ENCODE measurements at places on chromosomes 7 and 10.
A peak's percentile ranks its signal among the peaks of the same experiment; 100 is the strongest.

- peak; percentile 26 for DNase-seq
These were observed 5.6 kb upstream of the ZNF518A start for GRCh38 chr10:96124230-96125141.

DNA sequence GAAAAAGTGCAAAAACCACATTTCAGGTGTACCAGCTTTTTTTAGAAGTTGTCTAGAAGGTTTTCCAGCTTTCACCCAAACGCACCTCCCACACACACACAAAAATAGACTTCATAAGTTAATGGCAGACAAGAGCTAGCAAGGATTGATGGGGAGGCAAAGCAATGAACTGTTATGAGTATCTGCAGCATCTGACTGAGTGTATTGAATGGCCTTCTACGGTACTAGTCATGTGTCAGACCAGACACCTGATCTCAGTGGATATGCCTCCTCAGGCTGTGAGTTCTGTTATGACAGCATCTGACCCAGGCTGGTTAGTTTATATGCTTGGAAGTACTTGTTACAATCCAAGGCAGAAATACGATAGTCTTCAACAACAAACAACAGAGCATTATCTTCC is 406.1 kb upstream of the AUTS2 start:
- DNase-seq = no peak

- no peak for DNase-seq
These were observed 76.0 kb upstream of the RET start for GRCh38 chr10:43000651-43001426.

GRCh38 chr10:132517951-132518521 is 19.6 kb upstream of the INPP5A start:
- DNase-seq = no peak

DNA sequence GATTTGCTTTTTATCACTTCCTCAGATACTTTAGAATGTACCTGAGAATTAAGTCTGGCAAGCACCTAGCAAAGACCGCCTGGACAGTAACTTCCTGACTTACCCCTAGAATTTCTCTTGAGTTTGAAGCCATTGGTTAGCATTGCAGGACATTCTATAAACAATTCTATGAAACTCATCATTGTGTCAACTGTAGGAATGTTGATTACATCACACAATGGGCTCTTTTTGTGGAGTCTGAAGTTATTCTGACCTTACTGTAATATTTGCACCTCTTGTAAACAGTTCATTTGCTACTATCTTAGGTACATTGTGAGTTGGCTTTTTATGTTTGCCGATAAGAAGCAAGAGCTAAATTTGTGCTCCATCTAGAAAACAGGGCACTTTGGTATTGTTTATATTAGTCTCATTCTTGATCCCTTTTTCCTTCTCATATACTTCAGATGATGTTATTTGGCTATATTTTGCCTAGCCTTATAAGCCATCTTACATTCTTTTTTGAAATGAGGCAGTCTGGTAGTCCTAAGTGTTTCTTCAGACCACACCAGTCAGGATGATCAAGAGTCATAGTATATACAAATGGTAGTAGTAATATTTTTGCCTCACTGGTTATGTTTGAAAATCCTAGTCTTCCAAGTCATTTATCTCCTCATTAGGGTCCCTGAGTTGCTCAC is 52.4 kb downstream of the CASD1 start:
- DNase-seq = no peak

DNA sequence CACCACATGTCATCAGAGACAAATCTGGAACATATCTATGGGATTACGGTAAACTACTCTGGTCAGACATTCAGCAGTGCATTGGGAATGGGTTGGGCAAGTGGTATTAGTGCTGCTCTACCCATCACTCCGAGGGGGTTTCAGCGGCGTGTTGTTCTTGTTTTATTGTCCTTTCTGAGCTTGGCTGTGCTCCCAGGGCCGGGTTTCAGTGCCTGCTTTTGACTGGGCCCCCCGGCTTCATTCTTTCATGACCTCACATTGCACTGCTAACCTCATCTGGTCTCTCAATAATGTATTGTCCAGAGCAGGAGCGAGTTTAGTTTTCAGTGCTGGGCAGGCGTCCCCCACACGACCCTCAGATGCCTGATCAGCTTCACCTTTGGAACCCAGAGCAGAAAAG is 364.6 kb downstream of the PAXIP1 start:
- no peak for DNase-seq

DNA sequence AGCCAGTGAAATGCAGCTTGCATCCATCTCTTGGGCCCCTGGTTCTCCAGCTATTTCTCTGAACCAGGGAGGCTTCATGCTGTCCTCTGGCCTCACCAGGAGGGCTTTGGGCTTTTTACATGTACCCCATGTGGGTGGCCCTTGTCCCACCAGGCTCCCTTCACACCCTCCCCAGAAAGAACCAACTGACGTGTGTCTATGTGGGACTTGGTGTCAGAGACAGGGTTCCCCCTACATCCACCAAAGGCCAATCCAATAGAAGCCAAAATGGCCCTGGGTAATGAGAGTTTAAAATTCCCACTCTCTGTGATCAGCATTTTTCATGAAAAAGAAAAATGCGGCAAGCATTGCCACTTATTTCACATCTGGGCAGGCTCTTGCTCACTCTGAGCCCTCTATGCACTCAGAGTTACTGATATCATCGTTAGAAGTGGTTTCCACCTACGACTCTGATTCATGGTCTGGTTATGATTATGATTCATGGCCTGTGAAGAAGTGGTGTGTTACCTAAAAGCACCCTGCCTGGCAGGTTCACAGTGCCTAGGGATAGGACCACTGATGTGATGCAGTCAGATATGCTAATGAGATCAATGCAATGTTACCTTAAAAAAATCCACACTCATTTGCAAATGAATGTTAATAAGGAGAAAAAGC is 133.5 kb downstream of the BUB3 start:
- peak; percentile 53 for DNase-seq

GRCh38 chr10:63304146-63304545 is 161.6 kb downstream of the JMJD1C start:
- DNase-seq = no peak

DNA sequence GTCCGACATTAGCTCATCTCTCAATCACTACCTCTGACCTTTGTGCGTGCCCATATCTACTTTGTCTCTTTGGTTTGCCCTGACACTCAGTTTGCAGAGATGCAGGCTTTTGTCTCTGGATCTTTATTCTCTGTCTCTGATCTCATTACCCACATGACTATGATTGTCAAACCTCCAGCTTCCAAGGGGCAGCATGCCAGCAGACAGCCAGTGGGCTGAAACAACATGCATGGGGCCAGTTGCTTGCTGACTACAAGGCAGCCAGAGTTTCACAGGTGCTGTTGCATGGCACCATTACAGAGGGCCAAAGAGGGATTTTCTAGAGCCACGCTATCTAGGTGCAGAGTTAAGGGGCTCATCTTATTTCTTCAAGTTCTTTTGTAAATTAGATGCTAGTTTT is 146.2 kb downstream of the SPAG6 start:
- no peak for DNase-seq

DNA sequence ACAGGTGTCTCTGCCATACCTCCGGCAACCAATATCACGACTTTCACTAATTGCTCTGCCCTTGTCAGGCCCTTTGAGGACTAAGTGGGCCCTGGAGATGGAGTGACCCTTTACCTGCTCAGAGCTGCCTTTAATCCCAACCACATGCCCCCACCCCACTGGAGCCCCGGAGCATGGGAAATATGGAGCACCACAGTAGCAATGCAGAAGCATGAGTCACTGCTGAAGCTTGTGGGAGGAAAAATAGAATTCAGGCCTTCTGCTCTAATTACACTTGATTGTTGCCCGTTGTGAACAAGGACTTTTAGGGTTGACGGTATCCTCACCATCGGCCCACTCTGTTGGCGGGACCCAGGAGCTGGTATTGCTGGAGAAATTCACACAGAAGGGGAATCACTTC is 52.5 kb upstream of the FRMD4A start:
- no peak for DNase-seq

DNA sequence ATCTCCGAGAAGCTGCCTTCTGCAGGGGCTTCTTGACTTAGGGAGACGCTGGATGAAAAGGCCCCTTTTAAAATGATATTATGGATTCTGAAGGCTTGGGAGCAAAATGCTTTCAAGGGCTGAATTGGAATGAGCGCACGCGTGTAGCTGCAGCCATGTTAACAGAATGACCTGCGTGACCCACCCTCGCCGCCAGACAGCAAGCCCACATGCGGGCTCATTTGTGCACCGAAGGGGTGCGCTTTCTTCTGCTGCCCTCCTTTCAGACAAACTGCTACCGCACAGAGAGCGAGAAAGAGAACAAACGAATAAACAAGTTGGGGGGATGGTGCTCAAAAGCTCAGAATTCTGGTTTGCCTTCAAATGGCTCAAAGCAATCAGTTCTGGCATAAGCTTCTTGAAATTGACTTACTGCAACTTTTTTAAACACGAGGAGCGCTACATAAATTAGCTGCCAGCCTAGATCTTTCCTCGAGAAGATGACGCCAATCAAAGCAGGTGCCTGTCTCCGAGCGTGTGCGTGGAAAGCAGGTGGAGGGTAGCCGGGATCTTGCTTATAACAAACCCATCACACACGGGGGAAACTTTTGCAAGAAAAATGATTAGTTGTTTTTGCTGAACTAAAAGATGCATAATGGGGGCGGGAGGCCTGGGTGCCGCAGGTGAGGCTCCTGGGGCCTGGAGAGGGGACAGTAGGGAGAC is 268.4 kb downstream of the MAD1L1 start:
- no peak for DNase-seq

- DNase-seq = no peak
These were observed 230.4 kb downstream of the ACTR3B start for GRCh38 chr7:152989889-152990380.

DNA sequence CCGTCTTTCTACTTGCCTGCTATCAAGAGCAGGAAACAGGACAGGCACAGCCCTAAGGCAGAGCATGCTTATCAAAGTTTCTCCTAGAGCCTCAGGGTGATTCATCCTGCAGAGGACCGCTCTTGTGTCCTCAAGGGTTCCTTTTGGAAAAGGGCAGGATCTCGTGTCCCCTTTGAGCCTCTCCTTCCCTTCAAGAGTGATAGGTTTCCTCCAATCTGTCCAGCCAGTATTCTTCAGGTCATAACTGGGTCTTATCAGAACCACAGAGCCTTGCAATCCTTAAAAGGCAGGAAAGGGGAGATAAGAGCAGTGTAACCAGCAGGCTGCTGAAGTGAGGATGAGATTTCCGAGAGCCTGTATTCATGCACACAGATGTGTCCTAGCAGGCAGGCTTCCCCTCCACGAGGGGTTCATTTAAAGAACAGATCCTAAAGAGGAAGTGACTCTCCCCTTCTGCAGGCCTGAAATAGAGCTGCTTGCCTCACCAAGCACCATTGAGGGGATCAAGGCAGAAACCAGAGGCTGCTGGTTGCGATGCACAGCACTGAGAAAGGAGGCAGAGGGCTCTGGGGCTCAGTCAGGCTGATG is 90.5 kb upstream of the SVIL start:
- peak; percentile 62 for DNase-seq

- no peak for DNase-seq
These were observed 706.9 kb upstream of the VSTM2A start for GRCh38 chr7:53835301-53835700.

DNA sequence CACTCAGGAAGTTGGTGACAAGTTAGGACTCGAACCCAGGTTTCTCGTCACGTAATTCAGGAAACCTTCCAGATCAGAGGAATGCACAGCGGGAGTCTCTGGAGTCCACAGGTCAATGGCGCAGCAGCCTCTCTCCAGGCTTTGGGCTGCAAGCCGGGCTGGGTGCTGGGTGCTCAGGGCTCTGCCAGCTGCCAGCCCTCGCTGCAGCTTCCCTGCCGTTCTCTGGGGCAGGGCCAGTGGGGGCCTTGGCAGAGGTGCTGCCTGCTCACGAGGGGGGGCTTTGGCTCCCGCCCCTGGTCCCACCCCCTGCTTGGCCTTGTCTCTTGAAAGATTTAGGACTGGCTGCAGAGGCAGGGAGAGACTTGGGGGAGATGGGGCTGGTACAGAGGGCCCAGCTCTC is at the start of gene TACR2:
TSS of gene TACR2 (minus strand) at position 224 of the 400 bp plus-strand sequence. CDS start 595 bp downstream, outside the sequence.
- DNase-seq = no peak

- DNase-seq = no peak
These were observed 22.9 kb upstream of the A1CF start for GRCh38 chr10:50908366-50908765.

DNA sequence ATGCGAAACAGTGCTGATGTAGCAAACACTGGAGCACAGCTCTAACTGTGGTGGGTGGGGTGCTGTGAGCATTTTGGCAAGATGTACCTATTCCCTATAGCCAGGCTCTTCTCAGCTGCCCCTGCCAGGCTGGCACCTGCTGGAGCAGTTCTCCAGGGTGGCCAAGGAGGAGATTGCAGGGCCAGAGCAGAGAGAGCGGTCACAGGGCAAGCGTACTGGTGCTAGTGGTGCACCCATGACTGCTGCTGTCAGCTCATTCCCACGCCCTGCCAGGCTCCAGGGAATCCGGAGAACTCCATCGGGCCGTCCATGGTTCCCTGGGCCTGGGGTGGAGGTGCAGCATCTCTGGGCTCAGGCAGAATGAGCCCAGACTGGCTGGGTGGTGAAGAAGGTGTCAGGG is 2.1 kb downstream of the COL13A1 start:
- DNase-seq = no peak

DNA sequence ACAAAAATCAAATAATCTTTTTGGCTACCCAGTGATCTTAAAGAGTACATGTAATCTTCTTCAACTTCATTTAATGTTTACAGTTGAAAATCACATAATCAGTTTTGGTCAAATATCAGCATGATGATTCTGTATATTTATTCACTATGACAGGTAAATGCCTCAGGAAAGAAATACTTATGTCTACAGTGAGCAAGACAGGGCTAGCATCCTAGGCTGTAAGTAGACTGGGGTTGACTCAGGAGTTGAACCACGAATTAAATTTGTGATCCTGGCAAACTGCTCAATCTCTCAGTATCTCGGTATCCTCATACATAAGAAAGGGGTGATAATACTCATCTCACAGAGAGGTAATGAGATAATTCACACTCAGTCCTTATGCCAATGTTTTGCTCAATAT is 71.8 kb downstream of the SEMA3D start:
- DNase-seq = no peak

DNA sequence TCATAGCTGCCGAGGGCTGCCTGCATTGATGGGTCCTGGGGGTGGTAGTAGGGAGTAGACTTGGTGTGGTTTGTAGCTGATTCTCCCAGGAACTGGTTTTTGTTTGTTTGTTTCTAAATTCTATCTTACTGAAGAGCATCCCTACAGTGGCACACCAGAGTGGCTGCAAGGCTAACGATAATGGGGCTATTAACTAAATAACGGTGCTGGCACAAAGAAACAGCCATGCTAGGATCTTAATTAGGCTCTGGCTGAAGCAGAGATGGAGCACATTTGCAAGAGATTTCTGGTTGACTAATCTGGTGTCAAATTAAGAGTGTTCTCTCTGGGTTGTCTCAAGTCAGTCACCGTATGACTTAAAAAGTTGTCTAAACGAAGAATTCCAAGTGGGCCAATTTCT is 590.0 kb downstream of the NRG3 start:
- no peak for DNase-seq

- peak; percentile 50 for DNase-seq
These were observed 32.5 kb upstream of the EPC1 start for GRCh38 chr10:32379318-32379949.

GRCh38 chr10:8405596-8405995 is 351.1 kb downstream of the GATA3 start:
- no peak for DNase-seq

DNA sequence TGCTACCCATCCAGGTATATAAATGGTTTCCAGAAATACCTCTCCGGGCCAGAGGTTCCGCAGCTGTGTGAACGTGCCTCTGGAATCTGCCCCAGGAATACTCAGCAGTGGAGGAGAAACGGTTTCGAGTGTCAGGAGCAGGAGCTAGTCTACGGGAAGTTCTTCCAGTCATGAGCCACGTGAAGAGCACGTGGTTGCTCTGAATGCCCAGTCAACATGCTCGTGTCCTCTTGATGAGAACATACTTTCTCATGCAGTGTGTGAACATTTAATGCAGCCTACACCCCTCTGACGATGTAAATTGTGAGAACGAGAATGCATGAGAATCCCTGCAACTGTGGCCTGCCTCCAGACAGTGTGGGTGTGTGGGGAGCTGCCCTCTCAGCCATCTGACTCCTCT is 277.0 kb upstream of the SHH start:
- no peak for DNase-seq
